Left lung (tissue), 14 donors: ENCODE measurements at places on chromosomes 7 and 10. TPM values are rescaled to one million over a fixed set of nuclear protein-coding genes. Genes with fewer than 3 reads are reported as not detected.

GRCh38 chr10:34107626-34108516 is 707.2 kb downstream of the PARD3 start:
- no peaks in the 10 kb centered on the region for H3K36me3 ChIP-seq
- no peaks in the 10 kb centered on the region for H3K27me3 ChIP-seq
- H3K4me1 ChIP-seq, result peaks cover 5% of the 10 kb centered on the region
- no peak overlapping the region for H3K27ac ChIP-seq

GRCh38 chr10:132232023-132232951 is 45.5 kb downstream of the DPYSL4 start:
- no peak for DNase-seq
- no peaks in the 10 kb centered on the region for H3K36me3 ChIP-seq
- no peaks in the 10 kb centered on the region for H3K27me3 ChIP-seq
- no peak overlapping the region for H3K27ac ChIP-seq
- no peak overlapping the region for H3K4me3 ChIP-seq

Gene HPS6
- polyA plus RNA-seq, result 9.0 TPM

GRCh38 chr7:100599911-100600729 is 2.0 kb upstream of the PCOLCE start:
- peaks cover 17% of the 10 kb centered on the region for H3K4me1 ChIP-seq
- H3K27me3 ChIP-seq, result peaks cover 8% of the 10 kb centered on the region
- H3K4me3 ChIP-seq, result no peak overlapping the region
- DNase-seq, result no peak
- no peak overlapping the region for H3K27ac ChIP-seq

GRCh38 chr10:21164687-21165086 is 267.6 kb upstream of the NEBL start:
- no peak for DNase-seq
- no peak overlapping the region for H3K27ac ChIP-seq
- H3K4me3 ChIP-seq, result no peak overlapping the region
- no peaks in the 10 kb centered on the region for H3K27me3 ChIP-seq
- no peaks in the 10 kb centered on the region for H3K4me1 ChIP-seq
- H3K36me3 ChIP-seq, result no peaks in the 10 kb centered on the region

DNA sequence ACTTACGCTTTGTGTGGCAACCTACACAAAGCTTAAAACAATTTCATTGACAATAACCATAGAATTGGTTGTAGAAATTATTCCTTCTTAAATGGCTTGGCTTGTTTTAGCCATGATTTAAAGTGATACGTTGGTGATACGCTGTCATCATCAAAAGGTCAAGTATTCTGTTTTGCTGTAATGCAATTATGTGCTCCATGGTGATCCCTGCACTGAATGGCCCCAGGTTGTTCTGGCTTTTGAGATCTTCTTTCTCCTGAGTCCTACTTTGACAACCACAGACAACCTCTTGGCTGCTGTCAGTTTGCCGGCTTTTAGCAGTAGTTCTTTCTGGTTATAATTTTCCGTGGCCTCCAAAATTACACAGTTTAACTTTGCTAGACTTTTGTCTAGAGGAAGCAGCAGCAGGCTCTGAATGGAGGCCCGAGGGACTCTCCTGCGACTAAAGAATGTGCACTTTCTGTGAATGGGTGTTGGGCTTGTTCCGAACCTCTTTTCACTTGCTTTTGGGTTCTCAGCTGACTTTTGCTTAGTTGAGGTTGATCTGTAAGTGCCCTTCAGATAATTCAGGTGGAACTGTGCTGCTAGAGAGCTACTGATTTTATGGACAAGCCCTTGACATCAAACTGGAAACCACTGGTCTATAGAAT is 104.7 kb downstream of the TMEM178B start:
- no peak overlapping the region for H3K4me3 ChIP-seq
- no peaks in the 10 kb centered on the region for H3K36me3 ChIP-seq
- no peaks in the 10 kb centered on the region for H3K27me3 ChIP-seq
- no peaks in the 10 kb centered on the region for H3K4me1 ChIP-seq
- H3K27ac ChIP-seq, result no peak overlapping the region
- no peak for DNase-seq

DNA sequence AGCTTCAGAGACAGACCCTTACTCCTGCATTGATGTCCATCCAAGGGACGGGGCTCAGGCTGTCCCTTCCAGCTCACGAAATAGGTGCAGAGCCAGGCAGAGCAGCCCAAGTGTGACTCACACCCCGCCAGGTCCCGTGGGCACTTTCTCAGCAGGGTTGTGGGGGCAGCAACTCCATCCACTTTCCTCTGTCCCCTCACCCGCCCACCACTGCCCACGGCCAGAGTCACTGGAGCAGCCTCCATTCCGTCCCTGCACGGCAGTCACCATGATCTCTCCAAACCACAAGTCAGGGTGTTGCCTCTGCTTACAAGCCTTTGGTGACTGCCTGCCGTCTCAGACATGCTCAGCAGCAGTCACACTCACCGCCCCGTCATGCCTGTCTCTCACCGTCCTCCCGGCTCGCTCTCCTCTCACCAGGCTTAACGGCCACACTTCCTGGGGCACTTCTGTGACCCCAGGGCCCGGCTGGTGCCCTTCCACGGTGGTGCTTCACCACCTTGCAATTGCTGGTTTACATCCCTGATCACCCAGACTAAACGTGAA is 39.3 kb downstream of the CALML3 start:
- no peak overlapping the region for H3K27ac ChIP-seq
- H3K27me3 ChIP-seq, result no peaks in the 10 kb centered on the region
- no peak for DNase-seq
- peaks cover 3% of the 10 kb centered on the region for H3K4me1 ChIP-seq
- H3K4me3 ChIP-seq, result no peak overlapping the region
- no peaks in the 10 kb centered on the region for H3K36me3 ChIP-seq

DNA sequence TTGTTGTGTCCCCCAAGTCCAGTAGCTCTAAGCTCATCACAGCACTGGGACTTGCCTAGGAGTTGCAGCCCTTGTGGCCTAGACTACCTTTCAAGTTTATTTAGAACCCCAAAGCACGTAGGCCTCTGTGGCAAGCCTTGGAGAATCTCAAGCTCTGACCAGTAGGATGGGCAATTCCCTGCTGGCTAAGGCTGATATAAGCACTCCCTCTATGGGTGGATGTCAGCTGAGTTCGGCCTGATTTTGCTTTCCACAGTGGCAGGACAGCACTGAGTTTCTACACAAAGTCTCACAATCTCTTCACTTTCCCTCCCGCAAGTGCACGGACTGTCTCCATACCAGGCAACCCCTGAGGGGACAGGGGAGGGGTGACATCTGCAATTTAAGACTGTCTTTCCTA is 886.4 kb upstream of the LRRN3 start:
- no peaks in the 10 kb centered on the region for H3K36me3 ChIP-seq
- H3K27ac ChIP-seq, result no peak overlapping the region
- no peaks in the 10 kb centered on the region for H3K4me1 ChIP-seq

- no peak overlapping the region for H3K4me3 ChIP-seq
- H3K27ac ChIP-seq, result no peak overlapping the region
- H3K36me3 ChIP-seq, result no peaks in the 10 kb centered on the region
- no peaks in the 10 kb centered on the region for H3K4me1 ChIP-seq
- DNase-seq, result no peak
Measured at GRCh38 chr10:110771991-110772390, 99.7 kb upstream of the PDCD4 start.

Gene GSTK1
- 125 TPM for polyA plus RNA-seq

- peaks cover 2% of the 10 kb centered on the region for H3K4me1 ChIP-seq
- DNase-seq, result no peak
- no peak overlapping the region for H3K4me3 ChIP-seq
- H3K27me3 ChIP-seq, result no peaks in the 10 kb centered on the region
- no peaks in the 10 kb centered on the region for H3K36me3 ChIP-seq
Measured at GRCh38 chr7:29113384-29114102, 32.8 kb downstream of the CPVL start.

Gene RGS10
- 14.6 TPM for polyA plus RNA-seq

- peak overlapping the region; percentile 98 for H3K27ac ChIP-seq
- peaks cover 69% of the 10 kb centered on the region for H3K4me1 ChIP-seq
- peaks cover 66% of the 10 kb centered on the region for H3K27me3 ChIP-seq
- peak overlapping the region; percentile 77 for H3K4me3 ChIP-seq
Measured at GRCh38 chr10:101062232-101063049, 652 bp downstream of the KAZALD1 start.

DNA sequence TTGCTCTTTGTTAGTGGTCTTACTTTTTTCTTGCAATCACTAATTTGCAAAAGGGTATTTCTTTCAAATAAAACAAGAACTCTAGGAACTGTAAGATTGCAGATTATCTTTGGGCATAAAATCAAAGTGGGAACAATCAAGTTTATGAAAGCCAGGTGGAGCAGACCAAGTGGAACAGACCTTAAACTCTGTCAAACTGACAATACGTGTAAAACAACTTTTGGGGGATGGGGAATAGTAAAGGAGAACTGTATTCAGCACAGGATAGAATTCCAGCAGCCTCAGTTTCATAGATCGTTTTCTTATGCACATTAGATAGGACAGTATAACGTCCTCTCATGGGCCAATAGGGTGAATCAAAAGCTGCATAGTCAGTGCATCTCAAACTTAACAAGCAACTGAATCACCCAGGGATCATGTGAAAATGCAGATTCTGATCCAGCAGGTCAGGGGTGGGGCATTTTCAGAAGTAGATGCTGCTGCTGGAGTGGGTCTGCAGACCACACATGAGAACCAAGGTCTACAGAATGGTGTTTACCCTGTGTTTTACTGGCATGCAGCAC is 120.7 kb downstream of the PIP4K2A start:
- peaks cover 23% of the 10 kb centered on the region for H3K36me3 ChIP-seq
- no peak overlapping the region for H3K4me3 ChIP-seq
- H3K27me3 ChIP-seq, result no peaks in the 10 kb centered on the region
- H3K27ac ChIP-seq, result no peak overlapping the region
- peaks cover 15% of the 10 kb centered on the region for H3K4me1 ChIP-seq
- DNase-seq, result no peak

Gene CYP2C19
- polyA plus RNA-seq, result 0.11 TPM

Gene NRAP
- not detected for polyA plus RNA-seq

Gene GRK5
- 53.7 TPM for polyA plus RNA-seq

DNA sequence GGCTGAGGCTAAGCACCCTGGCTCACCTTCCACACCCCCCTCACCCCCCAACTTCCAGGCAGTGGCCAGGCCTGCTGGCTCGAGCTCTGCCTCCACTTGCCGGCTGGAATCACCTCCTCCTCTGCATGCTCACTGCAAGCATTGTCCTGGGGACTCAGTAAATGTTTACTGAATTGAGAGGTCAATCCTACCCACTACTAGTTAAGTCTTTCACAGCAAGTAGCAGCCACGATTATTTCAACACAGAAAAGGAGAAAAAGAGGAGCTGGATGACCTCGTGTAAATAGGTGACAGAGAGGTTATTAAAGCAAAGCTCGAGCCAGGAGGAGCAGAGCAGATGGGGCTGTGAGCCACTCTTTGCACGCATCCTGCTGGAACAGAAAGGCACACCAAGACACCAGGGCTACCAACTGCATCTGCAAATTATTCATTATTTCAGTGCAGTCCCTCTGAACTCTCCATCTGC is 32.1 kb downstream of the HIPK2 start:
- no peak overlapping the region for H3K4me3 ChIP-seq
- H3K36me3 ChIP-seq, result no peaks in the 10 kb centered on the region
- H3K4me1 ChIP-seq, result peaks cover 14% of the 10 kb centered on the region
- DNase-seq, result no peak

DNA sequence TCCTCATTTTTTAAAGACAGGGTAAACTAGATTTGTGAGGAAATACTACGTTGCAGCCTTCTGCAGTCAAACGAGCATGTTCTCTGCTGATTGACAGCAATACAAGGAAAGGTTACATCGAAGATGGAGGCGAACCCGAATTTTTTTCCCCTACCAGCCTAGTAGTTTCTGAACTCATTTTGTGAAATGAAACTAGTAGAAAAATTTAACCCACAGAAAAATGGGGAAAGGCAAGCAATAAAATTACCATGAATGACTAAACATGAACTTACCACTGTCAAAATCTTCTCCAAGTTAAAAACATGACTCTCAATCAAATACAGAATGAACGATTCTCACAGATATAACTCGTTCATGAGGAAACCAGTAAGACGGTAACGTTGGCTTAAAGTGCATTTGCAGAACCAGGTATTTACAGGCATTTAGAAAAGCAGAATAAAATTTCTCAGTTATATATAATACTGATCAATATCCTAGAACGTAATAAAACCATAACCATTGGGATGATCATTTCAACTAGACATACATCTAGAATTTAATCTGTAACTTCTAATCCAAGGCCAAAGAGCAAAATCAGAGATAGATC is 73.9 kb downstream of the CELF2 start:
- DNase-seq, result no peak
- no peaks in the 10 kb centered on the region for H3K36me3 ChIP-seq
- no peak overlapping the region for H3K27ac ChIP-seq
- no peaks in the 10 kb centered on the region for H3K27me3 ChIP-seq
- no peak overlapping the region for H3K4me3 ChIP-seq

- no peak overlapping the region for H3K4me3 ChIP-seq
- peaks cover 26% of the 10 kb centered on the region for H3K4me1 ChIP-seq
- H3K27me3 ChIP-seq, result no peaks in the 10 kb centered on the region
- no peak for DNase-seq
- H3K27ac ChIP-seq, result no peak overlapping the region
Measured at GRCh38 chr10:132570771-132571649, 33.4 kb downstream of the INPP5A start.

- peak overlapping the region; percentile 29 for H3K27ac ChIP-seq
- H3K4me1 ChIP-seq, result peaks cover 9% of the 10 kb centered on the region
- no peak overlapping the region for H3K4me3 ChIP-seq
- peaks cover 30% of the 10 kb centered on the region for H3K36me3 ChIP-seq
- DNase-seq, result no peak
Measured at GRCh38 chr10:119680050-119680449, 28.9 kb downstream of the BAG3 start.

- no peaks in the 10 kb centered on the region for H3K27me3 ChIP-seq
- no peak overlapping the region for H3K4me3 ChIP-seq
- no peak for DNase-seq
- H3K4me1 ChIP-seq, result no peaks in the 10 kb centered on the region
- H3K36me3 ChIP-seq, result no peaks in the 10 kb centered on the region
Measured at GRCh38 chr7:152127229-152127628, 101.8 kb downstream of the GALNT11 start.

Gene C10orf105
- 0.71 TPM for polyA plus RNA-seq

DNA sequence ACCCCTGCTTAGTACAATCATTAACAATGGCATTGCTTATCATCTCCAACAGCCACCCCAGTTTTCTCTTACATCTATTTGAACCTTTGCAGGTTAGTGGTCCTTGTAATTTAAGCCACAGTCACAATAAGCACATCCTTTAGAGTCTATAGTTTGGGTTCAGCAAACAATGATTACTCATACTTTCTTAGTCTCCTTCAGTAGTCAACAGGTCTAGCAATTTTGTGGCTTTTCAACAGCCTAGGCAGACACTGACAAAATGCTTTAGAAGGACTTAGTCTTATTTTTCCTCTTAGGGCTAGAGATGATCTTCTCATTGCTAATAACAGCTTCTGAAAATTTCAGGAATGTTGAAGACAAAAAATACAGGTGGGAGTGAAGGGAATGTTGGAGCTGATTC is 32.3 kb upstream of the FAM204A start:
- no peak overlapping the region for H3K4me3 ChIP-seq
- no peak overlapping the region for H3K27ac ChIP-seq
- H3K27me3 ChIP-seq, result no peaks in the 10 kb centered on the region
- no peaks in the 10 kb centered on the region for H3K4me1 ChIP-seq

Gene SLC13A4
- polyA plus RNA-seq, result 4.5 TPM

Gene DGKI
- polyA plus RNA-seq, result 0.34 TPM

DNA sequence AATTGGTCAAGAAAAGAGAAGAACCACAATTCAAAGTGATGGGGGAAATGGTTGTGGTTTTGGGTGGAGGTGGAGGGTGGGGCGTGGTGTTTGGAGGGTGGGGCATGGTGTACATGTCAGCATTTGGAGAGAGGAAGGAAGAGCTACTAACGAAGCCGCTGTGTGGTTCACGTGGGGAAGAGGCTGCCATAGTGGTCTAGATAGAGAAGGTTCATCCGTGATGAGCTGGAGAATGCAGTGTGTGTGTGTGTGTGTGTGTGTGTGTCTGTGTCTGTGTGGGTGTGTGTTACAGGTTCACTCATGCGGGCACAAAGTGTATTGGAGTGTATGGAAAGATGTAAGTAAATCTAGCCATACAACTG is 6.1 kb upstream of the VCL start:
- peak overlapping the region; percentile 84 for H3K27ac ChIP-seq
- H3K36me3 ChIP-seq, result no peaks in the 10 kb centered on the region
- peaks cover 29% of the 10 kb centered on the region for H3K4me1 ChIP-seq
